ENCODE measurements at places on chromosomes 3 and 15.

DNA sequence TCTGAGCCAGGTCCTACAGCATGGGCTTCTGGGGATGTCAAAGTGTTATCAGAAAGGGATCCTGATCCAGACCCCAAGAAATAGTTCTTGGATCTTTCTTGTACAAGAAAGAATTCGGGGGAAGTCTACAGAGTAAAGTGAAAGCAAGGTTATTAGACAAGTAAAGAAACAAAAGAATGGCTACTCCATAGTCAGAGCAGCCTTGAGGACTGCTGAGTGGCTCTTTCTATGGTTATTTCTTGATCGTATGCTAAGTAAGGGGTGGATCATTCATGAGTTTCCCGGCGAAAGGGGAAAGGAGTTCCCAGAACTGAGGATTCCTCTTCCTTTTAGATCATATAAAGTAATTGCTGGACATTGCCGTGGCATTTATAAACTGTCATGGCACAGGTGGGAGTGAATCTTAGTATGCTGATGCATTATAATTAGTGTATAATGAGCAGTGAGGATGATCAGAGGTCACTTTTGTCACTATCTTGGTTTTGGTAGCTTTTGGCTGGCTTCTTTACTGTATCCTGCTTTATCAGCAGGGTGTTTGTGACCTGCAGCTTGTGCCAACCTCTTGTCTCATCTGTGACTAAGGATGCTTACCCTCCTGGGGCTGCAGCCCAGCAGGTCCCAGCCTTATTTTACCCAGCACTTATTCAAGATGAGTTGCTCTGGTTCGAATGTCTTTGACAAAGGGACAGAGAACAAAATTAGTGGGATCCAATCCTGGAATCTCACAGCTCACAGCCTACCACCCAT is 41.0 kb downstream of the CRYGS start:
- DNase-seq = no peak

DNA sequence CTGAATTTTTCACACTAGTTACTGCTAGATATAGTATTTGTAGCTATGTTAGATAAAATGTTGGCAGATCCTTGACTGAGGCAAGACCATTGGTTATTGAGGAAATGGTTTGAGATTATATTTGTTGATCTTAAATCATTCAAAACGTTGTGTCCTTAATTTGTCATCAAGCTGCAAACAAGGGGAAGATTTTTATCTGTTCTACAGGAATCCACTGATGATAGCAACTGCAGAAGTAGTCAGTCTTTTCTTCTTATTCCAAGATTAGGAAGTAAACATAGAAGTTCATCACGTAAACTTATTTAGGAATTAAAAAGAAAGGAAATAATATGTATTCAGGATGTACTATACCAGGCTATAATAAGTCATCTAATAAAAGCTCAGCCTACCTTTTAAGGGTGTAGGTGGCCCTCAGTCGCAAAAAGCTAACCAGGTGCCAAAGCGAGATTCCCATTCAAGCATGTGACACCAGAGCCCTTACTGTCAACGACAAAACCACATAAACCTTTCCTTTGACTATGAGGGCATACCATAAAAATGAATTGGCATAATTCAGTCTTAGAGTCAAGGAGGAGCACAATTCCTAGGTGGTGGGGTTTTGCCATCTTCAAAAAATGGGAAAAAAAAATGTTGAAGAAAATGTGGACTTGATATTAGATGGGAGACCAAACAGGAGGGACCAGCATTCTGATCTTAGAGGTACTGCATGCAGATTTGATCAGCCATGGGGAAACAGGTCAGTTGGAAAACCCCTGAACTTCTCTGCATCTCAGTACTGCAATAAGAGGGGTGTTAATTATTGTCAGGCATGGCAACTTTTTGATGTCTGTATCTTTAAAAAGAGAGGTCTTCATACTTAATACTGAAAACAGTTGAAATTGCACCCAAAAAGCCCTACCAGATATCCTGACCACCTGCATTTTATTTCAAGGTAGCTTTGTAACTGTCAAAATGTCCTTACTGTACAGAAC is 212.5 kb upstream of the UBE2E1 start:
- DNase-seq = no peak

- no peak for DNase-seq
Measured at GRCh38 chr3:41881233-41881821, 80.6 kb downstream of the ULK4 start.

DNA sequence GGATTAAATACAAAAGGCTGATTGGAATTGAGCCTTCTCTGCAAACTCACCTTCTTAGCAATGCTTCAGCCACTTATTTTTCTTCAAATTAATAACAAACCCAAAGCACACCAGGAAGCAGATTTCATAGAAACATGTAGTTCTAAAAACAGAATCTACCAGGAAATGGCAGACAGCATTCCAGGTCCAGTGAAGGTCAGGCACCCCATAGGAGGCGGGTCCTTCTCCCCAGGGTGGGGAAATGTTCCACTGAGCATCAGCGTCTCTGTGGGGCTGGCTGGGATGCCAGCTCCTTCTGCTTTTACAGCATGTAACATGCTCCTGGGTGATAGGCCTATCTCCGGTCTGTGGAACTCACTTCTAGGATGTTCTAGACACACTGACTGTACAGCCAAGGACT is 49.2 kb downstream of the CTNNB1 start:
- no peak for DNase-seq

- DNase-seq = no peak
Measured at GRCh38 chr15:74808078-74808839, 4.4 kb upstream of the LMAN1L start.

DNA sequence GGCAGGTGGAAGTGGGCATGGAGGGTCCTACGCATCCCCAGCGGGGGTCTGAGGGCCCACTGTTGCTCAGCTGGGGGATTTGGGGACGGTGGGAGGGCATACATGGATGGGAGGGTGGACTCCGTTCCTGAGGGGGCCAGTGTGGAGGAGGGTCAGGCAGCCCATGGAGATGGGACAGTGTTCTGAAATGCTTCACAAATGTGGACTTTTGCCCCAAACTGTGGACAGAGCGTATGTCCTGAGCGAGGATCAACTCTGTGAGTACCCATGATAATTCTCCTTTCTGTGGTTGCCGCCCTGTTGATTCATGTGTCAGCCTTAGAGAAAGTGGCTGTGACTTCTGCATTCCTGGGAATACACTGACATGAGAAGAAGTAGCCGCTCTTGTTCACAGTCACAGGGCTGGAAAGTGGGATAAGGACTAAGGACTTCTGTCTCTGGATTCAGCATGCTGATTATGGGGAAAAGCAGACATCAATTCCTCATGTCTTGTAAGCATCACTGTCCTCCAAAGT is 33.4 kb downstream of the SMAD3 start:
- DNase-seq = no peak

- no peak for DNase-seq
Measured at GRCh38 chr3:5489536-5489935, 302.0 kb downstream of the EDEM1 start.

DNA sequence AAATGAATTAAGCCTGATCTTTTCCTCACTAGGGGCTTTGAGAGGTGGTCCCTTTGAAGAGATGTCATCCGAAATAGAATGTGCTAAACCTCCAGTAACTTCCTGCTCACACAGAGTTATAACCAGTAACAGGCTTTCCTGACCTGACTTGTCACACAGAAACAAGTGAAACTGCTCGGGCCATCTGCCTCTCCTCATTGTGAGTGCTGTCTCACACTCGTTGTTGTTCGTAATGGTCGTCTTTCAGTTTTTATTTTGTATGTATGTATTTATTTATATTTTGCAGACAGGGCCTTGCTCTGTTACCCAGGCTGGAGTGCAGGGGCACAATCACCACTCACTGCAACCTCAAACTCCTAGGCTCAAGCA is 24.0 kb downstream of the ACSBG1 start:
- DNase-seq = no peak

DNA sequence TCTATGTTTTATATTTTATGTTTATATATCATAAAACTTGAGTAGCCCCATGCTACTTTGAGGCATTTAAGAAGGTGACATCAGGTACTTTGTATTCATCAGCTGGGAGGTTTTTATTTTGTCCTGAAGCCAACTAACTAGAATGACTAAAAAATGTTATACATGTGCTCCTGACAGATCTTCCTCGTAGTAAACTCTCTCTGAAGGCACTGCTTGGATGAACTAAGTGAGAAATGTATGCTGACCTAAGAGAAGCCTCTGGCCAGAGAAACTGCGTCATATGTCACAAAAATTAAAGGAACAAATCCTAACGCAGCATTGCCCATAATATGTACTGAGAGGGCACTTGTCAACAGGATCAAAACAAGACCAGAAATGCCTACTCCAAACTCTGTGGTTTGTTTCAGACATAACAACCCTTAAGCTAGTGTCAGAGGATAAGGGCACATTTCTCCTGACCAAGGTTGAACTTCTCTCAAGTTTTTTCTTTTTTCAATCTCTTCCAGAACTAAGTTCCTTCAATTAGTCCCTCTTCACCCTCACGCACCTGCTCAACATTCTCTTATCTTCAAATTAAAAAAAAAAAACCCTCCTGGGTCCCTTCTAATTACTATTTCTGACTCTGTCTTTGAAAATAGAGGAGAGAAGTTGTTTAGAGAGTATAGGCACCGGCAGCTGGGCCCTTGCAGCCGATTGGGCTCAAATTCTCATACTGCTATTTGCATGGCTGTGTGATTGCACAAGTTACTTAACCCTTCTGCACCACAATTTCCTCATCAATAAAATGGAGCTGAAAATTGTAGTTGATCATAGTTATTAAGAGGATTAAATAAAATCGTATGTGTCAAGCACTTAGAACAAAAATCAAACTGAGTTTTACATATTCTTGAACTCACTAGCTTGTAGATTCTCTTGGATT is 159.0 kb downstream of the FRMD5 start:
- no peak for DNase-seq

- no peak for DNase-seq
Measured at GRCh38 chr3:160278210-160278609, 53.0 kb downstream of the C3orf80 start.
